ENCODE measurements at places on chromosomes 6 and 20. TPM values are rescaled to one million over a fixed set of nuclear protein-coding genes. Genes with fewer than 3 reads are reported as not detected.

Gene ZNF292
- 49.0 TPM for total RNA-seq

Gene VIP
- not detected for total RNA-seq

Gene STX11
- 8.0 TPM for total RNA-seq

Gene CSTF1
- 35.1 TPM for total RNA-seq

Gene CCN6
- not detected for total RNA-seq

Gene CLIC1
- 224 TPM for total RNA-seq

Gene SLC22A3
- 118 TPM for total RNA-seq

Gene SYNGAP1
- 6.1 TPM for total RNA-seq

Gene ARMH2
- total RNA-seq: not detected

Gene ZBTB9
- 3.5 TPM for total RNA-seq
